ENCODE measurements at places on chromosomes 12 and 14.

GRCh38 chr12:49878021-49878420 is 25.7 kb downstream of the FAIM2 start:
- no peak for DNase-seq

GRCh38 chr12:109244073-109244472 is 65.0 kb downstream of the FOXN4 start:
- DNase-seq = no peak

- no peak for DNase-seq
Observed at GRCh38 chr14:89165189-89166181, 251.5 kb downstream of the FOXN3 start.

GRCh38 chr14:38553586-38553985 is 297.7 kb upstream of the CLEC14A start:
- DNase-seq = no peak

- DNase-seq = no peak
Observed at GRCh38 chr14:37600880-37601741, 5.7 kb downstream of the TTC6 start.

- no peak for DNase-seq
Observed at GRCh38 chr12:20262119-20262518, 106.2 kb upstream of the PDE3A start.

GRCh38 chr12:92445253-92446082 is 257.3 kb upstream of the PLEKHG7 start:
- DNase-seq = no peak

GRCh38 chr14:105470350-105471296 is 4.0 kb upstream of the CRIP2 start:
- no peak for DNase-seq

DNA sequence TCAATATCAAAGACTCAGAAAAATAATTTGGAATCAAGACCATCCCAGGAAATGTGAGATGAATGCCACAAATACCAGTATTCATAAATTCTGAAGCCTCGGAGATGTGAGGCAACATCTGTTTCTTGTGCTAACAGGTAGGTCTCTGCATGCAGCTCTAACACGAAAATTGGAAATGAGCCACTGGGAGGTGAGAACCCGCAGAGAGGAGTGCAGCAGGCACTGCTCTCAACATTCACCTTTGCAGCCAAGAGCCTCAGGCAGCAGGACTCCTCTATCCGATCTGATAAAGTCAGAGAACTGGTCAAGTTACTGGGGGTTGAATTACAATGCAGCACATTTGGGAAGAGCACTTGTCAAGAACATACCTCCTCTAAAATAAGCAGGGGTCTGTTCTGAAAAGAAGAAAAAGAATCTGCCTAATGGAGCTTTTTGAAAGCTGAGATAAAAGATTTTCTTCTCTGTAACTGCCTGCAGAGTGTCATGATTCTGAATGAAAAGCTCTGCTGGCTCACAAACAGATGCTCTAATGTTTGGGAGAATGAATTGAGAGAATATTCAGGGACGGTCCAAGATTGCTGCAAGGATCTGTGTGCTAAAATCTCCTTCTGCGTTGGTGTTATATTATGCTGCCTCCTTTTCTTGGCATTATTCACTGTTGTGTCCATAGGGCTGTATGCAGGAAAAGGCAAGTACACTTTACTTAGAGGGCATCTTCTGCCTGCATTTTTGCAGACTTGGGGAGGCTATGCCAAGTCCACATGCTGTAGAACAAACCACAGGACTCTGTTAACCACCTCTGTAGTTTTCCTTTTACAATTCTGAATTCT is 209.6 kb upstream of the KRR1 start:
- no peak for DNase-seq

DNA sequence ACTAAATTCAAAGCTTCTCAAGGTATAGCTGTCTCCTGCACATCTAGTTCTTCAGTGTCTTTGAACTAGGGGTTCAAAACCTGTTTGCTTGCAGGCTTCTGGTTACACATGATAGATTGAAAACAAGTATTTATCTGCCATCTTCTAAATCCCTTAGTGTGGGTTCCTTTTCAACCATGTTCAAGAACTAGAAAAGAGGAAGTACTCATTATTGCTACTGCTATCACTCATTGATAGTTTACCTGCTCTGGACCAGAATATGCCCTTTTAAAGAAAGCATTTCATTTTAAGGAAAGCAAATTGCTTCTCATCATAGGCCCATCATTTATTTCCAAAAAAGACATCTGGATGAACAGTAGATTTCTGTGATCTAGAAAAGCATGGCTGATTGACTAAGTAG is 37.1 kb upstream of the VSX2 start:
- no peak for DNase-seq

GRCh38 chr14:73771848-73772638 is 57.9 kb upstream of the PNMA1 start:
- DNase-seq = peak; percentile 52

DNA sequence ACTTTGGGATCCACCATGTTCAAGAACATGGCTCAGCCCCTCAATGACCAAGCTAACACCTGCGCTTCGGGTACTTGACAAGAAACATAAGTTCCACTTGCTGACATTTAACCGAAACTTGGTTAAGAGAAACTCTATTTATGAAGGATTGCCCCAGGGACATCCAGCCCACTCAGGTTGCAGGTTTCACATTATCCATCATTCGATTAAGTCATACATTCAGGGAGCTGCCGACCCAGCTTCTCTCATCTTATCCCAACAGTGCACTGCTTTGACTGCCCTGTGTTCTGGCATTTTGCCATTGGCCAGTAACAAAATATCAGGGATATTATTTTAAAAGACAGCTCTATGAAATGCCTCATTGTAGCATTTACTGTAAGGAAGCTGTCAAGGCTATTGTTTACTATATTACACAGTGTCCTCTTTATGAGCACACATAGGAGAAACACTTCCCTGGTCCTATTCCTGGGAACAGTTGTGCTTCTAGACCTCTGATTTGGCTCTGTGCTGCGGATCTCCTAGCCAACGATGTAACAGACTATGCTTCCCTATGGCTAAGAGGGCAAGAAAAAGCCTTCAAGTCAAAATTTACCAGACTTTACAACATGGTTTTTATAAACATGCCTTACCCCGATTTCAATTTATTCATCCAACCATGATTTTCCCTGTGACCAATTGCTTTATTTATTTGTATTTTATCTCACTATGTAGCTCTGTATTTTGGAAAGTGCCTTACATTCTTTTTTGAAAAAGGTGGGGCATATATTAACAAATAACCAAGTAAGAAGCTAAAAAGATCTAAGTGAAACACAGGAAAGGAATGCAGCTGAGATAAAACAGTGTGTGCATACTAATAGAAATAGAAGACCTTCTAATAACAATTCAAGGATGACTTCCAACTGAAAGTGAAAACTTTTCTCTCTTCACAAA is 109.3 kb downstream of the ITPR2 start:
- DNase-seq = no peak

- no peak for DNase-seq
Observed at GRCh38 chr14:73745571-73746519, 31.7 kb upstream of the PNMA1 start.

GRCh38 chr12:67697967-67698366 is 49.4 kb downstream of the DYRK2 start:
- DNase-seq = no peak
